ENCODE measurements at places on chromosomes 7 and 10.

GRCh38 chr7:103964269-103964668 is 25.2 kb downstream of the RELN start:
- no peak for DNase-seq

DNA sequence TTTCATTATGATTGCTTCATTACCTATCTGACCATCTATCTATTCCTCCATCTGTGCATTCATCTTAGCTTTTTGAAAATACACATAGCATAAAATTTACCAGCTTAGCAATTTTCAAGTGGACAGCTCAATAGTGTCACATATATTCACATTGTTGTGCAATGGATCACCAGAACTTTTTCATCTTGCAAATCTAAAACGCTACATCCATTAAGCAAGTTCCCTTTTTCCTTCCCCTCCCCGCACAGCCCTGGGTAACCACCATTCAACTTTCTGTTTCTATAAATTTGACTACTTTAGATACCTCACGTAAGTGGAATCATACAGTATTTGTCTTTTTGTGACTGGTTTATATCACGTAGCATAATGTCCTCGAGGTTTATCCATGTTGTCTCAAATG is 78.0 kb upstream of the ADRB1 start:
- no peak for DNase-seq

DNA sequence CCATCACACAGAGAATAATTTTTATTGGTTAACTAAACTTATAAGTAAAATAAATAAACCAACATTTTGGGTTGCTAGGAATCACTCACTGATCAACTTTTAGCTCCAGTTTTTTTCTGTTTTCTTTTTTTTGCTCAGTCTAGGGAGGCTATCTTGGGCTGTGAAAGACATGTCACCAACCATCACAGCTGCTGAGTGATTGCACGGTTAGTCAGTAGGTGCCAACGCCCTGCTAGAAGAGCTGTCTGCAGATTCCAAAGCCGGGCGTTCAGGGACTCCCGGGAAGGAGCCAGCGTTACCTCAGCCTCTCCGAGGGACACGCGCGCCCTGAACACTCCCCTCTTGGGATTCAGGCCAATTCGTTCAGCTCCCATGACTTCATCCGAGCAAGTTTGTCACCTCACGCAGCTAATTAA is 604 bp upstream of the STAM start:
- DNase-seq, result peak; percentile 59

DNA sequence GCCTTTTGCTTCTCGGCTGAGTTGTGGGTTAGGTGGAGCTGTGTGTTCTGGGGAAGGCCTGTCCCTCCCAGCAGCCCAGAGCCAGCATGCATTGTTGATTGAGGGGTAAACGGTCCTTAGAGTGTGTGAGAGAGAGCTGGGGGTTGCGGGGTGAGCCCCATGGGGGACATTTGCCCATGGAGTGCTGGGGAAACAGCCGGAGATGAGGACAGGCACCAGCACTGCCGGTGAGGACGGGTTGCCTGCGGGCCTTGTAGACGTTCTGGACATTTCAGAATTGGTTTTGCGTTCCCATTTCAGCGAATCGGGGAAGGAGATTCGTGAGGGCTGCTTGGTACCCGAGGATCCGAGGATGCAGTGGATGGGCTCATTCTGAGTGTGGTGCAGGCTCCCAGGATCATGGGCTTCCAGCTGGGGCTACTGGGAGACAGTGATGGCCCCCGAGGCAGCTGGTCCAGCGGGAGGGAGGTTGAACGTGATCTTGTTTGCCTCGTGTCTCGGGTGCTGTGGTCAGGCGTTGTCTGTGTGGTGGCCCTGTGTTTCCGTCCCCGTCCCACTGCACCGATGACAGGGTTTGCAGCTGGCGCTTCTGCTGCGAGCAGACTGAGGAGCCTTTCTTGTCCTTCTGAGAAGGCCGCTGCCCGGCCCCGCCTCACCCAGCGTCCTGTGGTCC is 113.9 kb downstream of the CYTH3 start:
- DNase-seq, result no peak

GRCh38 chr10:69839696-69840345 is 38.1 kb downstream of the COL13A1 start:
- DNase-seq, result no peak

- no peak for DNase-seq
These were observed 3.6 kb upstream of the IFIT1 start for GRCh38 chr10:89388806-89389205.

DNA sequence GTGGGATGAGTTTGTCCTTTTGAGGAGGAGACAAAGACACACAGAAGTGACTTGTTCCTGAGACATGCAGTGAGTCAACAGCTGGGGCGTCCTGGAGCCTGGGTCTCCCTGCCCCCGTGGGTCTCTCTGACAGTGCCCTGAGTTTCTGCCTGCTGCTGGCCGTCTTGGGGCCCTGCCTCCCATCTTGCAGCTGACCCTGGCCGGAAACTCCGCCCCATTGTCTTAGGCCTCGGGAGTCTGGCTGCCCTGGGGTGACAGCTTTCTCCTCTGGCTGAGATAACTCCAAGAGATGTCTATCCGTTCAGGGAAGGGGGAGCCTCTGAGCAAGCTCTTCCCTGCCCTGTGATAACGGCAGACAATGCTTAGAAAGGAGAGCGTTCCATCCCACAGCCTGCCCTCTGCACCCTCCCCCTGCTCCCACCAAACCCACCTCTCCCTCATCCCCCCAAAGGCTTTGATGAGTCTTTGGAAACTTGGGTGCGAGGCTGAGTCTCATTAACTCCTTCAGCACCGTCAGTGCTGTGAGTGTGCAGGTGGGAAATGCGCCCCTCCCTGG is 69.5 kb upstream of the PODXL start:
- DNase-seq, result peak; percentile 39

- DNase-seq, result no peak
These were observed 39.9 kb downstream of the AVL9 start for GRCh38 chr7:32535162-32535702.

DNA sequence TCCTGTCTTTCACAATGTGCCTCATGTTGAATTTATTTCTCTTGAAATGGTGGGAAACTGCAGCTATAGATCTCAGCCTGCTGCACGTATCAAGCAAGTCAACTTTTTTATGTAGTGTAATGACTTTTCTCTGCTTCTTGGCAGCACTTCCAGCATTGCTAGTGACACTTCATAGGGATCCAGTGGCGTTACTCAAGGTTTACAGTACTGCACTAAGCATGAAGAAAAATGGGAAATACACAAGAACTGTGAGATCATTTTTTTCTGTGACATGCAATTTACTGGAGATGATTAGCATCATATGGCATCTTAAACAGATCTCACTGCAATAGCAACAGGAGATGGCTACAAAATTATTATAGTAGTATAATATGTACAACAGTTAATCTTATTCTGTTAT is 90.9 kb downstream of the POLR1F start:
- no peak for DNase-seq

DNA sequence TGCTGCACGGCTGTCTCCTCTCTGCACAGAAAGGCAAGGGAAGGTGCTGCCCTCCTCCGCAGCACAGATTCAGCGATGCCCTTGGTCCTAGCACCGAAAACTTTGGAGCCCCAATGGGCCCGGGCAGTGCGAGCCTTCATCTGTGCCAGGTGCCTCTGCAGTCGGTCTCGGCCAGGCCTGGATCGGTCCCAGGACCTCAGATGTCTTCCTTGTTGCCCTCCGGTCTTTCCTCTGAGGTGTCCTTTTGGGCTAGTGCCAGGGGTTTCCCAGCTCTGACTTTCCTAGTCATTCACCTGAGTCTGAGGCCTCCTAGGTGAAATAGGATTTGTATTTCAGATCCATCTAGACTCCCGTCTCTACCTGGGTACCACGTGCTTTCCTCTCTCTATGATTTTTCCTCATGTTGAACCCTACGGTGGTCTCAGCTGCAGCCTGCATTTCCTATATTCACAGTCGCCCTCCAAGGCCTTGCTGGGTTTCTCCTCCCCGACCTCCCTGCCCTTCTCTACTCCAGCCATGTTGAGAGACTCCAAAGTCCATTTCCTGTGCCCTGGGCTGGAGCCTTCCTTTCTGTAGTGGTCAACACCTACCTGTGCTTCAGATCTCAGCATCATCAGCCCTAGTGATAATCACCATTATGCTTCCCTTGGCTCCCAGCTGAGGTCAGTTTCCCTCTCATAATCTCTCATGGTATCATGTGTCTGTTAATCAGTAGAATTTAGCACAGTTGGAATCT is 92.0 kb upstream of the PRSS58 start:
- no peak for DNase-seq

DNA sequence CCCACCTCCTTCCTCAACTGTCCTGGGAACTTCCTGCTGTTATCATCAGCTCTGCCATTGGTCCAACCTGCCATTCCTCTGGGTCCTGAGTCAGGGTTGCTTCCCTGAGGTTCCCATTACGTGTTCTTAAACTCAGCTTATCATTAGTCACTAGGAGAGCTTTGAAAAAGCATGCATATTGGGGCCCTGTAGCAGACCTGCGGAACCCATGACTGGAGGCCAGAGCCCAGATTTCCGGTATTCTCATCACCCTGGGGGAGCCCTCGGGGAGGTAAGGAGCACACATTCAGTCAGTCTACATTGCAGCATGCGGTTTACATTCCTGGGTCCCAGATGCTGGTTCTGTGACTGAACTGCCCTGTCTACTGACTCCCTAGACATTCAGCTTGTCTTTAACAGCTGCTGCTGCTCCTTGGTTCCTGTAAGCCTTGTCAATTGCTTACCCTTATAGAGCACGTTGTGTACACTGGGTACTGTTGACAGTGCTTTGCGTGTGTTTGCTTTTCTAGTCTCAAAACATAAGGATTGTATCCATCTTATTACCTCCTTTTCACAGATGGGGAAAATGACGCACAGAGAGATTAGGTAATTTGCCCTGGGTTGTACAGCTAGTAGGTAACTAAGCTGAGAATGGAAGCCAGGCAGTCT is 12.8 kb downstream of the CDHR3 start:
- no peak for DNase-seq

GRCh38 chr10:129784891-129785290 is 179.2 kb downstream of the EBF3 start:
- DNase-seq, result no peak

DNA sequence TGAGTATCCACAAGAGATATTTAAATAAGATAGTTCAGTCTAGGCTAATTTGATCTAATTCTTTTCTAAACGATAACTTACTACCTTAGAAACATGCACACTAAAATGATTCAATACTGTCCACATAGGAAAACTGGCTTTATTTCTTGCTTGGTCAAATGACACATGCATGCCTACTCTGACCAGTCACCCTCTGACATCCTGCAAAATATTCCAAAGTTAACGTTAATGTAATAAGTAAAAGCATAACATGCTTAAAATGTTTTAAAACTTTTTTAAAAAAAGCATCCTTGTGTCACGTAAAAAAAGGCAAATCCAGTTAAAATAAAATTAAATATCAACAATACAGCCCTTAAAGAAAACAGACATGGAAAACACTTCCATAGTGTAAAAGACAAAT is 70.2 kb downstream of the UBE2H start:
- DNase-seq, result no peak

DNA sequence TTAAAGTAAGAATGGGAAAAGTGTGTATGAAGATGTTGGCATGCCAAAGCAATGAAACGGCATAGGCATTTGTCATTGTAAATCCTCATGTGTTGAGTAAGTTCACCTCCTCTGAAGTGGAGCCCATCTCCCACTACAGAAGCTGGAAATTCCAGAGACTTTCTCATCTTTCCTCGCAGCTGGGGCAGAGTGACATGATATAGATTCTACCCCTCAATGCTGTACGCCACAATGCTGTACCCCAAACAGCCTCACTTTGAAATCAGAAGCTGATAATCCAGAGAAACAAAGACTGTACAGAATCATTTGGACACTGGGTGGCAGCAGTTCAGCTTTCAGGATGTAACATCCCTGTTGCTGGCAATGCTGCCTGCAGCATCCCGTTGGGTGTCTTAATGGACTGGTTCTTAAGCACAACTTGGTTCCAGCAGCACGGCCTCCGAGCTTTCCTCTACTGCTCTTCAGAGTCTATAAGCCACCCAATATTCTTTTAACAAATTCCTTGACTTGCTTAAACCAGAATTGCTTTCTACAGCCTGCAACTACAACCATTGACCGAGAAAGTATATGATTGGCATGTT is 18.8 kb downstream of the ZC3HAV1L start:
- DNase-seq, result peak; percentile 44

DNA sequence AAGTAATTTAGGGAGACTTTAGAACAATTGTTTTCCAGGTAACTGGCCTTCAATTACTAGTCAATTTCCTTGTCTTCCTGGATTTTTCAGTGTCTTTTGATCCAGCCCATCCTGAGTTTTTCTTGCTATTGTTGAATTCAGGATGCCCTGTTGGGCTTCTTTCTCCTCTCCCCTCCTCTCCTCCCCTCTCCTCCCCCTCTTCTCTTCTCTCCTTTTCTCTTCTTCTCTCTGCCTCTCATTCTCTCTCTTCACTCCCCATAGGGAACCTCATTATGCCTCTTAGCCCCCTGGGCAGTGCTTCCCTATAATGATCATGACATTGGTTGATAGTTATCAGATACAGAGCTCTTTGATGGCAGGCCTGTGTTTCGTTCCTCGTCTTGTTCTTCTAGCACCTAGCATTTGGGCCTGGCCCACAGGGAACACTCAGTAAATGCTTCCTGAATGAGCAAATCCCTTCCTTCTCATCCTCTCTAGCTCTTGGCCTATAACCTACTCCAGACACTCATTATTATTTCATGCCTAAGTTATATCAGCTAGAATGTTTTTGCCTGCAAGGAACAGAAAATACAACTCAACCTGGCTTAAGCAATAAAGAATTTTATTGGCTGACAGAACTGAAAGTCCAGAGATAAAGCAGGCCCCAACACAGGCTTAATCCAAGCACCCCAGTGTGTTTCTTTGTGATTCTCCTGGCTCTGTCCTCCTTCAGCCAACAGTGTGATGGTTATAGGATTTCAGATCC is 56.8 kb downstream of the CACNB2 start:
- DNase-seq, result no peak

- DNase-seq, result no peak
These were observed 524.0 kb downstream of the IPMK start for GRCh38 chr10:57743711-57744110.

DNA sequence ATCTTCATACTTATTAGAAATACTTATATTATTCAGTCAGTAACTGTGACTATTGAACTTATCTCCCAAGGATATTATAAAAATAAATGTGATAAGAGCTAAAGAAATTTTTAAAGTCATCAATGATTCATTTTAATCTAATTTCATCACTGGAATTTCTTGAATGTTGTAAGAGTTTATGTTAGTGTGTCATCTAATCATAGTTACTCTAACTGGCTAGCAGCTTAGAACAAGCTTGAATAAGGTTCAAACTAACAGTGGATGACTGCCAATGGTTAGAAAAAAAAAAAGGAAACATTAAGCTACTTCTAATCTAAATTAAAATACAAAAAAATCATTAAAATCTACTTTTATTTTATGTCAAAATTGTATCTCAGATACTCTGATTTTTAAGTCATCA is 1066.3 kb downstream of the CNTNAP2 start:
- DNase-seq, result no peak

- no peak for DNase-seq
These were observed 138.4 kb upstream of the HGF start for GRCh38 chr7:81908220-81908619.
